ENCODE measurements at places on chromosomes 12 and 14.

DNA sequence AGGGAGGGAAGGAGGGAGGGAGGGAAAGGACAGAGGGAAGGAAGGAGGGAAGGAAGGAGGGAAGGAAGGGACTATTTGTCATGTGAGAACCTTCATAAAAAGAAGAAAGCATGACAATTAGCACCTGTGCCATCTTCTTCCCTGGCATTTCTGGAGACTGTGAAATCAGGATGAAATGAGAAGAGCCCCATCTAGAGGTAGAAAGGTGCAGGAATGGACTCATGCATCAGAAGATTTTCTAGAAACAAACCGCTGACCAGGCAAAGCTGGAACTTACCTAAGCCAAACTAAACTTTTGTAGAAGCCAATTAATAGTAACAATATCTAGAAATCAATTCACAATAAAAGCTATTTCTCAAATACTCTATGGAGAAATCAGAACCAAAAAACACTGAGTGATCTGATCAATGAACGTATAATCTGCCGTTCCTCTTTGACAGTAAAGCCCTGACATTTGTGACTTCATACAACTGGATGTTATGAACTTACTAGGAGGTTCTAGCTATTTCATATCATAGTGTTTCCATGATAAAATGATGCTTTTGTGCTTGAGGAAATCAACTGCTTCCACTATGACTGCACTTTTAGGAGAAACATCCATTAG lies 24.4 kb upstream of the CRACR2A start:
- no peak for ATAC-seq

DNA sequence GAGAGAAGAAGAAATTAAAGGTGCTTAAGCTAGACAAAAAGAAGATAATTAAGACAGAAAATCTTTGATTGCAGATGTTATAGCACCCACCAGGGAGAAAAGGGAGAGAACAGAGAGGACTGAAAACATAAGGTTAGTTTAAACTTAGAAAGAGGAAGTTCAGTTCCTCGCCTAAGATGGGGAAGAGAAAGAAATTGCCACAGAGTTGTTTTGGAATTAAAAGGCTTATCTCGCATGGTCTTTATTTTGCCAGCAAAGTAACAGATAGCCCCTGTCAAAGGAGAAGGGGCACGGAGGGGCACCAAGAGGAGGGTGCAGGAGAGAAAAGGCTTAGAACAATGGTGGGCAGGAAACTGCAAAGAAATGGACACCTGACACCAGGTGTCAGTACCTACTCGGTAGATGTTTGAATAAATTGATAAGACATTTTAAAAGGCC lies 17.8 kb upstream of the OXA1L start:
- no peak for ATAC-seq

GRCh38 chr12:55933169-55933798 lies 2.3 kb downstream of the DGKA start:
- no peak for ATAC-seq

DNA sequence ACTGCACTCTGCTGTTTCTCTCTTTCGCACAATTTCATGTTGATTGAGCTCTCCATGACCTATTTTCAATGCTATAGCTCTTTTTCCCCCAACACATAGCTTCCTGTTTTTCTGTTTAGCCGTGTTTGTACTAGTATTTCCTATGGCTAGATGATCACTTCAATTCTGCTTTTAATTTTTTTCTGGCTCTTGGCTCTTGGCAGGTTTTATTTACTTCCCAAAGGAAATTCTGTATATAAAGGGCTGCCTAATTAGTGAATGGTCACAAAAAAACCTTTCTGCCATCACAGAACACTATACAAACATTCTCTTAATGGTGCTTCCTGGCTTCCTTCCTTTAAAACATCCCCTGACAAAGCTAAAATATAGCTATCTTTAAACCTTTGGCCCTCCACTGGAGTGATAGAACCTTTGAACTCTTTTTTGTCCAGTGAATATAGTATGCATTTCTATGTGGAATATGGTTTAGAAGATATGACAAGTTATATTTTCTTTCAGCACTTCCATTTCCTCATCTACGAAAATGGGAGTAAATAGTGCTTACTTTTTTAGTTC lies 88.2 kb downstream of the RASSF9 start:
- no peak for ATAC-seq

DNA sequence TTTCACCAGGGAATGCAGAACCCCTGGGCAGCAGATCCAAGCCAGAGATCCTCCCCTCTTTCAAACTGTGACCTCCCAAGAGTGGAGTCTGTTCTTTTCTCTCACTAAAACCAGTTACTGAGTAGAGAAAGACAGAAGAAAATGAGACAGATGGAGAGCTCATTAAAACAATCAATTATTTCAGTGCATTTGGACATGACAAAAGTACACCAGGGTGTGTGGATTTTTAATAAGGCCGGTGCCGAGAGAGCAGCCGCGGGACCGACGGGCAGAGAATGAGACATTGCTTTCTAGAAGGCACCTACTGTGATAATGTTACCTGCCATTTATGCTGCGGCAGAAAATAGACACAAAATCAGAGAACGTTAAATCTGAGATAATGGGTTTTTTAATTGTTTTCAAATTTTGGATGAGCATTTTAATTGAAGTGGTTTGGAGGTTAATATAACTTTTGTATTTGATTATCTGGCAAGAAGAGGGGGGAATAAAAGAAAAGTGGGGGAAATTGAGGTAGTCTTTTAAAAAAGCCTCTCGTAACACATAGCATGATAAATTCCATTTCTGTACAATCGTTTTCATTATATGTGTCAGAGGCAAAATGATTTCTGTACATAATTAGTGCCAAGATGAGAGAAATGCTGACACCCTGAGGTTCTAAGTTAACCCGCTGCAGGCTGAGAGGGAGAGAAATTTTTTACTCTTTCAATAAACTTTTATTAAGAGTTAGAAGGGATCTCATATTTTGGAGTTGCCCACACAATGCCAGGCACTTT lies 70.8 kb downstream of the HSPB8 start:
- ATAC-seq: no peak

Measured in motor neuron (in vitro differentiated cells).